ENCODE measurements at places on chromosomes 3 and 15.

DNA sequence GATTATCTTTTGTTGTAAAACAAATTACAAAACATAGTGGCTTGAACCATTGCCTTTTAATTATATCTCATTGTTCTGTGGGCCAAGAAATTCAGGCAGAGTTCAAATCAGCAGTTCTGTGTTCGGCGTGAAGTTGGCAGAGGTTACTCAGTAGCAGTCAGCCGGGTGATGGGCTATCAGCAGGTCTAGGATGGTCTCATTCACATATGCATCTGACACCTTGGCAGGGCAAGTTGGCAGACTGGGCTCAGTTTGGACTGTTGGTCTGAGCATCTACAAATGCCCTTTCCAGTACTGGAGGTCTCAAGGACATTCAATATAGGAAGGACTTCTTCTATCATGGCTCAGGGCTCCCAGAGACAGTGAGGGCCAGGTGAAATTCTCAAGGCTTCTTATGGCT, 51.2 kb upstream of the ITGA11 start:
- DNase-seq, result no peak

DNA sequence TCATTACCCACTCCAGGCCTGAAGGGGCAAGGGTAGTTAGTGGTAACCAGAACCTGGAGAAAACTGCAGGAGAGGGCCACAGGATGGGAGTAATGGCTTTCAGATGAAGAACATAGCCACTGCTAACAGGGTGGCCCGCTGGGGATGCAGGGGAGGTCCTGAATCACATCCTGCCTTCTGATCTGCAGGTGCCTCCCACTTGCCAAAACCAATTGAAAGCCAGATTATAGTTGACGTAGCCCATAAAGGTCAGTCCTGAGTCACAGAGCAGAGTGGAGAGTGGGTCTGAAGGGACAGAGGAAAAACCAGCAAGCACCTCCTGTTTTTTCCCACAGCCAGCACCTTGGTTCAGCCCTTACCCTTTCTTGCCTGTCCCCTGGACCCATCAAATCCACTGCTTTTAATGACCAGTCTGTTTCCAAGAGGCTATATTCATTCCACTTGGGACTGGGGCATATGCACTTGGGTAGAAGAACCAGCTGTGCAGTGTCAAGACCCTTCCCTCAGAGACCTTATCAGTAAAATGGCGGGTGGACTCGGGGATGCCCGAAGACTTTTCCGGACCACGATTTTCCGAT, 646 bp upstream of the SLC35G2 start:
- no peak for DNase-seq

GRCh38 chr15:22851513-22851912, 13.0 kb downstream of the NIPA2 start:
- no peak for DNase-seq

DNA sequence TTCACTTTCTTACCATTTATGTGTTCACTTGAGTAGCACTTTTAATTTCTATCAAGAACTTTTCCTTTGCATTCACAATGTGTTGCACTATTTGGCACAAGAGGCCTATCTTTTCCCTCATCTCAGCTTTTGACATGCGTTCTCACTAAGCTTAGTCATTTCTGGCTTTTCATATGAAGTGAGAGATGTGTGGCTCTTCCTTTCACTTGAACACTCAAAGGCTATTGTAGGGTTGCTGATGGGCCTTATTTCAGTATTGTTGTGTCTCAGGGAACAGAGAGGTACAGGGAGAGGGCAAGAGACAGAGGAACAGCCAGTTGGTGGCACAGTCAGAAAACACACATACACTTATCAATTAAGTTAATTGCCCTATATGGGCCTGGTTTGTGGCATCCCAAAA, 127.4 kb upstream of the MLF1 start:
- no peak for DNase-seq

DNA sequence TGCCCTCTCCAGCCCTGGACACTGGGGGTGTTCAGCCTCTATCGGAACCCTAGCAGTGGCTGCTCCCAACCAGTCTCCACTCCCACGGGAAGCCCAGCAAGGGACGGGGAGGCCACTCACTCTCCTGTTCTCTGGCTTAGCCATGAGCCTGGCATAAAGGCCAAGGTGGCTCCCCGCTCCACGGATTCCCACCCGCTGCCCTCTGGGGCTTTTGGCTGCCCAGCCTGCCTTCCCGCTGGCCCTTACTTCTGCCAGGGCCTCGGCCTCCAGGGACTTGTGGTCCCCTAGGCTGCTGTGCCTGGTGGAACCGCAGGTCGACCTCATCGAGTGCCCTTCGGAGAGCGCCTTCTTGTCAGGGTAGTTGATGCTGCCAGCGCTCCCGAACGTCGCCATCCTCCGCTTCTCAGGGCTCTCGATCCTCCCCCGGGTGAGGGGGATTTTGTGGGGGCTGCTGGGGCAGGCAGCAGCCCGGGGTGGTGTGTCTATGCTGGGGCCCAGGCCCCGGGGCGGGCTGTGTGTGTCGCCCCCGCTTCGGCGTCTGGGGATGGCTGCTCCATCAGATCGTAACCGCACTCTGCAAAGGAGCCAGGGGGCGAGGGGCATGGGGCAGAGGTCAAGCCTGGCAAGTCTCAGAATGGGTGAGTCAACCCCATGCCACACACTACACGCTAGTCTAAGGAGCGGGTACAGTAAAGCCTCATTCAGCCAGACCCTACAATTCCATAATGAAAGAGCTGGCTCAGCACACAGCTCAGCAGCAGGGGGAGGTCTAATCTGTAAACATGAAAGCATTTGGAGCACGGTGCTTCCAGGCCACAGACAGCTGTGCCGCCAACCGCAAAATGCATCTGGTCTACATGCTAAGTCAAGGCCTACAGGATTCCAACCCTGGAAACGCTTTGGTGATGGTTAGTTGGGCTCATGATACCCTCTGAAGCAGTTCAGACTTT, 27.3 kb upstream of the RAD18 start:
- DNase-seq, result no peak

DNA sequence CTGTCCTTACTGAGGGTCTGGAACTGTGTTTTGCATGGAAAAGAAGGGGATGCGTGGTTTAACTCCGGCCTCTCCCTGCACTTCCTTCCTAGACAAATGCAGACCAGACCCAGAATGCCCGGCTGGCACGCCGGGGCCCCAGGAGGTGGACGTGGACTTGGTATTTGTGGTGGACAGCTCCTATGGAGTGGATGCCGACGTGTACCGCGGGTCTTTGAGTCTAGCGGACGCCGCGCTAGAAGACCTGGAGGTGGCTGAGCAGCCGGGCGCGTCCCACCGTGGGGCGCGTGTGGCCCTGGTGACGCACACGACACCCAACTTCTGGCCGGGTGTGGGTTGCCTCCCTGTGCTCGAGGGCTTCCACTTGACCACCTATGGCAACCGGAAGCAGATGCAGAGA, 81.8 kb upstream of the COL6A5 start:
- no peak for DNase-seq

- no peak for DNase-seq
These were observed 13.5 kb upstream of the ZFYVE19 start for GRCh38 chr15:40793216-40793989.

GRCh38 chr15:83299462-83299861, 15.0 kb upstream of the BNC1 start:
- no peak for DNase-seq

- no peak for DNase-seq
These were observed 12.9 kb upstream of the CCDC80 start for GRCh38 chr3:112653881-112654300.

DNA sequence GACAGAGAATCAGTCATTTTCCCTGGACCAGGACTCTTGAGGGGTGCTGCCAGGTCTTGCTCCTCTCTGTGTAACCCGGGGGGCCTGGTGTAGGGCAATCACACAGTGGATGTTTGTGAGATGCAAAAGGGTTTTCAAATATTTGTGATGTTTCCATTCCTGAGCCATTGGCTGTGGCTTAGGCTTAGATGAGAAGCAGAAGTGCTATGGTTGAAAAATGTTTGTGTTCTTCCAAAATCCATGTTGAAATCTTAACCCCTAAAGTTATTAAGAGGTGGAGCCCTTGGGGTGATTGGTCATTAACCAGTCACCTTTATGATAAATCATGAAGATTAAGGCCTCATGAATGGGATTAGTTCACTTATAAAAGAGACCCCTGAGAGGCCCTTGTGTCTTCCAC, 36.5 kb downstream of the CORO2B start:
- DNase-seq, result no peak

GRCh38 chr15:92409521-92409920, 15.8 kb downstream of the ST8SIA2 start:
- no peak for DNase-seq

- no peak for DNase-seq
These were observed 55.9 kb upstream of the GCNT3 start for GRCh38 chr15:59555696-59556095.

DNA sequence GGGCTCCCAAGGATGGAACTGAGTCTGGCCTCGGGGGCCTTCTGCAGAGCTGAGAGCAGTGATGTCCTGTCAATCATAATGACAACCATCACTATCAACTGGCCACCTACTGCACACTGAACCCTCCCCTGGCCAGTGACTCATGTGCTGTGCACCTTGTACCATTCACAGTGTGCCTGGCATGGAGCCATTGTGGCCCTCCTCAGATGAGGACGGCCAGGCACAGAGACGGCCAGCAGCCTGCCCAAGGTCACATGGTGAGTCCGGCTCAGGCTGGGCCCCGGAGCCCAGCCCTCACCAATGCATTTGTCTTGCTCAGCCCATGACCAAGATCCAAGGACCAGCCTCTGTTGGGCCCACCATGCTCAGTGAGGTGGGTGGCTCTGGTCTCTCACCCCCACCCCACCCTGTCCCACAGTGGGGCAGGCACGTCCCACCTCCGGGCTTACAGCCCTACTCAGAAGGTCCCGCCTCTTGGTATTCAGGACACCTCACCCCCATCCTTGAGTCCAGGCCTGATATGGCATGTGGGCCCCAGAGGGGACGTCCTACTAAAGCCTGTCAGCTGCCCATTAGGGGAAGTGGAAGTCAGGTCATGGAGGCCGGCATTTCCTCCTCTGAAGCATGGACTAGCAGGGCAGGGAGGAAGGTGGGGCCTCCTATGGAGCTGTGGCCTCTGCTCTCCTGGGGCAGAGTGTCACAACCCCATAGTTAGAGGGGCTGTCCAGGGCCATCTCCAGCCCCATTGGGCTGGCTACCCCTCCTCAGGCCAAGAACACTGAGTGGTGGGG, 35.9 kb upstream of the TMEM115 start:
- DNase-seq, result no peak

DNA sequence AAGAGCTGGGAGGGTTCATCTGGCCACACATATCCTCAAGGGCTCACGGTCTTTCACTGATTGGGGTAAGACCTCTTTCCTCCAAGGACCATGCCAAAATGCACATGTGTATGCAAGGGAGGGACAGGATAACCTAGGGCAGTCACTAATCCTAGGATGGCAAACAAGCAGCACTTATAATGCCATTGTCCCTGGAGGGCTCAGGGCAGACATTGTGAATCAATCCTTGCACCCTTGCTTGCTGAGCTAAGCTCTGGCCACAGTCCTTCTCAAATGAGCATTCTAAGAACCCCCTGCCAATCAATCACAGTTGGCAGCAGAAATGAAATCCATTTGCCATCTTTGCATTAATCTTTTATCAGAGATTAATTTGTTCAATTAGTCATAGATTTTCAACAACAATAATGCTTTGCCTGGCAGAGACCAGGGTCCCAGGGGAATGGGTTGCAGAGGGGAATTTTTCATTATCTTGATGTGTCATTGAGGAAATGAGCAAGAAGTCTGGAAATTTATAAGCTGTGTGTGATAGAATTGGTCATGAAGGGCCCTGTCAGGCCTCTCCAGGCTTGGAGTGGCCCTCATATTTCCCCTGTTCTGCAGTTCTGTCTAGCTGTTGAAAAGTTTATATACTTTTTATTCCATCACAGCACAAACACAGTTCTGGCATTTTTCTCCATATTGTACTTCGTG, 57.2 kb upstream of the KY start:
- DNase-seq, result no peak

GRCh38 chr3:13878281-13879101, 1.4 kb downstream of the WNT7A start:
- no peak for DNase-seq

DNA sequence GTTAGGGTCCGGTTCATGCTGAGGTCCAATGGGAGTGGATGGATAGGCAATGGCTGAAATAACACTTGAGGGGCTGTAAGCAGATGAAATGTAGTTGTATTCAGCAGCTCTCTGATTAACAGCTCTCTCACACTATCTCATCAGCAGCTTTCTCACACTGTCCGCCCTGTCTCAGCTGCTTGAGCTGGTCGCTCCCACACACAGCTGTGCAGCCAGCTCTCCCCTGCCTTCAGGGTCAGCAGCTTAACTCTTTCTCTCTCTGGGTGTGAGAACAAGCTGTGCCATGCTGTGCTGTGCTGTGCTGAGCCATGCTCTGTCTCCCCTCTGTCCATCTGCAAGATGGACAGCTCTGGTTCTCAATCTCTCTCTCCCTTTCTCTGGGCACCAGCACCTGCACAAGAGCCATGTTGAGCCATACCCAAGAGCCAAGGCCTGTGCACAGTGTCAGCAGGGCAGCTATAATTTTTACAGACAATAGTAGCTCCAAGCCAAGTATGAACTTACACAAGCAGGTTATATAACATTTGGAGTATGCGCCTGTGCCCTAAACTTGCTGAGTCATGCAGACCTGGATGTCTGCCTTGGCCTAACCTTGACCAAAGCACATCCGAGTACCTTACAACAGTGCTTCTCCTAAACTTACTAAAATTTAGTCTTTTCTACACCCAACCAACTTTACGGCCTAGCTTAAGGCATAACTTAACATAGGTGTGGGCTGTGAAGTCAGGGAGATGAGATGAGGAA, 291.3 kb upstream of the TRIM42 start:
- DNase-seq, result no peak

DNA sequence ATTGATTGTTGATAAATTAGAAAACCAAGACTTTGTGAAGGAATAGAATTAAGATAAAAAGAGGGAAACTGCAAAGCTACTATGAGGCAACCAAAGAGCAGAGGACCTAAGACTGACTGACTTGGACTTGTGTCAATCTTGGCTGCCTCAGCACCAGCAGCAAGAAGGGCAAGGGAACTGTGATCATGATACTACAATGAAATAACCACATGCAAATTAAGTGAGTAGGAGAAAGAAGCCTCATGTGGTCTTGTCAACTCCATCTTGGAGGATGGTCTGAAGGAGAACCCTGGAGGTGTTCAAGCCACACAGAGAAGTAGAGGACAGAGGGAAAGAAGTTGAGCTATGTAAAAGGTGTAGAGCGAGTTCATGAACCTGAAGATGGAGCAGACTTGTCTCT, 47.3 kb upstream of the THRB start:
- no peak for DNase-seq
